Mesenchymal stem cell (in vitro differentiated cells and primary cell): ENCODE measurements at places on chromosomes 2 and 18.

DNA sequence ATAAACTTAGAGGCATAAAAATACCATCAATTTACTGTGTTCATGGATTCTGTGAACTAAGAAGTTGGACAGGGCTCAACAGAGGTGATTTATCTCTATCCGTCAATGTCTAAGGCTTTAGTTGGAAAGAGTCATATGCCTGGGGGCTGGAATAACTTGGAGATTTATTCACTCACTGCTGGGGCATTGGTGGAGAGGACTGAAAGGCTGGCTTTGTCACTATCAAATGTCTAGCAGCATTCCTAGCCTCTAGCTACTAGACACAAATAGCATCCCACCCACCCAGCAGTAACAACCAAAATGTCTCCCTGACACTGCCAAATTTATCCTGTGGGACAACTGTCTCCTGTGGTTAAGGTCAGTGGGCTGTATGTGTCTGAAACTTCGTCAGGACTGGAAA, 71.0 kb downstream of the EVA1A start:
- no peak for DNase-seq

GRCh38 chr18:62832282-62832681, 116.9 kb downstream of the PHLPP1 start:
- DNase-seq, result no peak

- DNase-seq, result no peak
Observed at GRCh38 chr2:152488075-152488474, 153.1 kb downstream of the FMNL2 start.

DNA sequence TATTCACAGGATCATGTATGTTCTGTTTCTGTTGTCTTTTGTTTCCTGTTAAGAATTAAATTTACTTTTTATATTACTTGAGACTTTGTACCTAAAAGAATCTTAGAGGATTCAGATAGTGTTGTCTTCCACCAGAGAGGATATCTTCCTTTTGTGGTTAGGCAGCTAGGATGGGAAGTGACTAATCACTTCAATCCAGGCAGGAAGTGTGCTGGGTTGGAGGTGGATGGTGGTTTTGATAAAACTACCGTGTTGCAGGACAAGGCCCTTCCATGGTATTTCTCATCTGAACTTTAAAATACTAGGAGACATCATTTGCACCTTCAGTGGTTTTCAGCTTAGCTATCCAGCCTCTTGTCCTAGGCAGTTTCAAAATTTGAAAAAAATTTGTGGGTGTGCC, 728.6 kb upstream of the CDH2 start:
- peak; percentile 48 for DNase-seq

- peak; percentile 94 for DNase-seq
Observed at GRCh38 chr2:226661789-226662545, 137.7 kb downstream of the IRS1 start.

DNA sequence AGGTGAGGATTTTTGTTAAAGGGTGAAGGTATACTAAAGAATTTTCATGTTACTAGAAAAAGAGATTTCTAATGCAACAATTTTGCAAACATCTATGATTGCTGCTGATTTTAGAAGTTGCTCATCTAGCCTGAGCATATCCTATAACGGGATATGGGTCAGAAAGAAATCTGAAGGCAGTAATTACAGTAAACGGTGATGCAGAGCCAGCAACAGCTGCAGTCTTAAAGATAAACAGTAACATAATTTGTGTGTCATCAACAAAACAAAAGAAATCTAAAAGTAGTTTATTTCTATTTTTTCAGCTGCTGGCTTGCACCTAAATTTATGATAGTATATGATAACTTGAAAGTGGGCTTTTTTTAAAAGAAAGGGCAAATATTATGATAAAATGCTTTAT, 215.7 kb downstream of the SLC4A10 start:
- DNase-seq, result no peak

GRCh38 chr2:136331226-136331625, 213.3 kb upstream of the CXCR4 start:
- no peak for DNase-seq

DNA sequence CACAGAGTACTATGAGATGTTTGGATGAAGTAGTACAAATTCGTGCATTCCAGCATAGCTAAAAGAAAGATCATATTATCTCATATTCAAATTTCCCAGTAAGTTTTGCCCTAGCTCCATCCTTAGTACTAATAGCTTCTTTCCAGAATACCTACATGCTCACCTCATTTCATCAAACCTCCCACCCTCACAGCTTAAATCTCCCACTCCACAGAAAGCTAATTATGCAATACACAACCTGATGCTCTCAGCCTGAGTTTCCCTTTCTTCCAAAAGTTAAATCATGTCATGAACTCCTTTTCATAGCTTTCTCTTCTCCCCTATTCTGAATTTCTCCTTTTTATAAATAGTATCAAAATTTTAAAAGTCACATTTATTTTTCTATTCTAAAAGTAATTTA, 34.6 kb downstream of the DNAH6 start:
- no peak for DNase-seq

- no peak for DNase-seq
Observed at GRCh38 chr18:29629493-29630036, 1413.0 kb downstream of the DSC3 start.

DNA sequence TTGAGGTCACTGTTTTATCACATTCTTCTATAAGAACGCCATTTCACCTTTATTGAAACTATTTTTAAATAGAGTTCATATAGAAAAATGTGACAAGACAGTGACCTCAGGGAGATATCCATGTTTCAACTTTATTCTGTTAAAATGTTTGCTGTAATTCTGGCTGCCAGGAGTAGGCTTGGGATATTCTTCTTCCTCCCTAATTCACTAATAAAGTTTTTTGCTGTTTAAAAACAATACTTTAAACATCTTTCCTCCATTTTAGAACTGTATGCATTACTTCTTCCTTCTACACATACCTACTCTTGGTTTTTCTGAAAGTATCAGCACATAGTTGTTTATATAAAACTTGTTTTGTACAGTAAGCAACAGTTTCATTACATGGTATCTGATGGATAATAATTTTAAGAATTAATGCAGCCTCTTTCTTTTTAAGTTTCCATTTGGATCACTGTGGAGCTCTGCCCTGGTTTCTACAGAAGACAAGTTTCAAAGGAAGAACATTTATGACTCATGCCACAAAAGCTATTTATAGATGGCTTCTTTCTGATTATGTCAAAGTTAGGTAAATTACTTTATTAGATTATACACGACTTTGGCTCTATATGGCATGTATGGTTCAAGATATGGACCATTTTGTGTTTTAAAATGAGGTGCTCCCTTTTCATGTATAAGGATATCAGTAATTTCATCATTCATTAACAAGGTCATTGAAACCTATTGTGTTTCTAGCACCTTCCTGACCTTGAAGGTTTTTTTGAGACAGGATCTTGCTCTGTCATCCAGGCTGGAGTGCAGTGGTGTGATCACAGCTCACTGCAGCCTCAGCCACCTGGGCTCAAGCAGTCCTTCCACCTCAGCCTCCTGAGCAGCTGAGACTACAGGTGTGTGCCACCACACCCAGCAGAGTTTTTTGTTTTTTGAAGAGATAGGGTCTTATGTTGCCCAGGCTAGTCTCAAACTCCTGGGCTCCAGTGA, 7.2 kb downstream of the CPSF3 start:
- DNase-seq, result peak; percentile 62

- DNase-seq, result no peak
Observed at GRCh38 chr2:146437712-146438111, 1407.1 kb upstream of the ACVR2A start.

DNA sequence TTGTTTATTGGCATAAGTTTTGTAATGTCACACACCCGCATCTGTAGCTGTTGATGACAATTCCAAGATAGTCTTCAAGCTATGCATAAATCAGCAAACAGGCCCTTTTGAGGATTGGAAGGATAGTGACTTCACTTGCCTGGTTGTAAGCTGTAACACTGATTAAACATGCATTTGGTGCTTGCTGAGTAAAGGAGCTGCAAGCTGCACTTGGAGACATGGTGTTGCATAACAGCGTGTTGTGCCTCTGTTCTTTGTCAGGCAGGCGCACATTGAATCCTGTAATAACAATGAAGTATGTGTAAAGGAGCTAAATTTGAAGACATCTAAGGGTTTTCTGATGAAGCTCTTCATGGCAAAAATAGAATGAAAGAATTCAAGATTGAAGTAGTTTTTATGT, 68.7 kb upstream of the TTC27 start:
- DNase-seq, result peak; percentile 82

DNA sequence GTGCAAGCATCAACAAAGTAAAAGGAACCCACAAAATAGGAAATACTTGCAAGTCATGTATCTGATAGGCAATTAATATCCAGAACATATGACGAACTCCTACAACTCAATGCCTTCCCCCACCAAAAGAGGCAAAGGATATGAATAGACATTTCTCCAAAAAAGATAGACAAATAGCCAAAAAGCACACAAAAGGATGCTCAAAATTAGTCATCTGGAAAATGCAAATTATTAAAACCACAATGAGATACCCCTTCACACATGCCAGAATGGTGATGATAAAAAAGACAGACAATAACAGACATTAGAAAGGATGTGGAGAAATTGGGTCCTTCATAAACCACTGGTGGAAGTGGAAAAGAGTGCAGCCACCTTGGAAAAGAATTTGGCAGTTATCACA, 76.4 kb downstream of the RIF1 start:
- no peak for DNase-seq

GRCh38 chr18:28365411-28365831, 188.5 kb upstream of the CDH2 start:
- DNase-seq, result peak; percentile 35

- no peak for DNase-seq
Observed at GRCh38 chr18:79388043-79388442, 7.7 kb upstream of the NFATC1 start.

- peak; percentile 67 for DNase-seq
Observed at GRCh38 chr2:49240608-49241007, 86.3 kb upstream of the FSHR start.

- DNase-seq, result peak; percentile 1
Observed at GRCh38 chr18:36519358-36519757, 221.8 kb downstream of the FHOD3 start.

GRCh38 chr2:104577143-104577542, 276.8 kb upstream of the POU3F3 start:
- no peak for DNase-seq

DNA sequence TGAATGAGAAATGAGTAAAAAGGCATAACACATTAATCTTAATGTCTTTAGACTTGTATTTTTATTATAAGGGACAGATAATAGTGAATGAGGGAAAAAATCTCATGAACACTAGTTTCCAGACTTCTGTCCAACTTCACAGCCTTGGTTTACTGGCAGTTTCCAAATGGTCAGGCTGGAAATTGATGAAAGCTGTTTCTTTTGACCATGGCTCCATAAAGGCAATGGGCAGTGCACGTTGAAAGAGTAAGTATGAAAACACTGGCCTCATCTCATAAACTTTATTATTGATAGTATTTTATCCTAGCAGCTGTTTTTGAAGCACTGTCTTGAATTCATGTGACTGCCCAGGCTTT, 23.1 kb downstream of the BCL2L11 start:
- DNase-seq, result no peak
